ENCODE measurements at places on chromosomes 2 and 18. TPM values are rescaled to one million over a fixed set of nuclear protein-coding genes. Genes with fewer than 3 reads are reported as not detected.

SERPINE2 gene
- total RNA-seq, result 48.6 TPM

DNAH7 gene
- total RNA-seq, result 0.71 TPM

EGR4 gene
- 0.36 TPM for total RNA-seq

CRYBA2 gene
- not detected for total RNA-seq

CTAGE1 gene
- total RNA-seq, result 0.07 TPM

AQP12A gene
- total RNA-seq, result not detected

DYNAP gene
- total RNA-seq, result not detected

DSG1 gene
- 0.09 TPM for total RNA-seq

PXDN gene
- total RNA-seq, result 292 TPM

SCYGR7 gene
- not detected for total RNA-seq
